ENCODE measurements at places on chromosomes 2 and 18.

- no peak for DNase-seq
Observed at GRCh38 chr2:64359171-64359891, 94.6 kb upstream of the LGALSL start.

GRCh38 chr2:197600306-197600705, 75.1 kb downstream of the RFTN2 start:
- DNase-seq, result no peak

DNA sequence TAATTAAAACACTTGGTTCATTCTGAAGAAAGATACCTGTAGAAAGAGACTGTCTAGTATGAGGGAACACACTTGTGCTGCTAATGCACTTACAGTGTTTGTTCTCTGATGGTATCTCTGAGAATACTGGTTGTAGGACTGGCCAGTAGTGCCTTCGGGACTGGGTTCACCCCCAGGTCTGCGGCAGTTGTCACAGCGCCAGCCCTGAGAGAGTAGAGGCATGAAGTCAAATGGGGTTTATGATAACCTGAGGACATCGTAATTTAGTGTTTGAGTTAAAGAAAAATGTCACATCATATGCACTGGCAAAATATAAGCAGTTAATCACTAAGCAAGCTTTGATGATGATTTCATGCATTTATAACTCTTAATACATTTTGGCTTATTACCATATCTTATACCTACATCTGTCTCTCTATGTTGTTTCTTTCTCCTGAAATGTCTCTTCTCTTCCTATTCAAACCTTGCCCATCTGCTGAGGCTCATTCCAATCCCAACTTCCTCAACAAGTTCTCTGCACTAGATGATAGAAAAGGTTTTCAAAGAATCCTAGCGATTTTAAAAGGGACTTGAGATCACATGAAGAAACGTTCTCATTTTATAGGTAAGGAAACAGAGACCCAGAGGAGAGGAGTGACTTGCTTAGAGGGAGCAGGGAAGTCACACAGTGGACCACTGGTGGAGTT, 50.2 kb downstream of the ATIC start:
- DNase-seq, result no peak

DNA sequence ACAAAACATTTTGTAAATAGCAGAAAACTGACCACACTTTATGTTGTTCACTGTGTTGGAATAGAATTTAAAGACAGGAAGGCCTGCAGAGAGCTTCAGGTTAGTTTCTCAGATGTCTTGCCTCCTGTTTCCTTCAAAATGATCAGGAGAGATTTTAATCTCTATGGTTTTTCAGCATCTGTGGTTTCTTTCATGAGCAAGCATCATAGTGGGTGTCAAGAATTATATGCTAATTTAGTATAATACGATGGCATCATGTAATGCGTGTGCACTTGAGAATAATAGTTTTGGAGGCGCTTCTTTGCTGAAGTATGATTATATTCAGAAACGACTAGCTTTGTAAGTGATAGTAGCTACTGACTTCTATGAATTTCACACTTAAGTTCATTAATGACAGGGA, 149.9 kb downstream of the PLCL1 start:
- no peak for DNase-seq

DNA sequence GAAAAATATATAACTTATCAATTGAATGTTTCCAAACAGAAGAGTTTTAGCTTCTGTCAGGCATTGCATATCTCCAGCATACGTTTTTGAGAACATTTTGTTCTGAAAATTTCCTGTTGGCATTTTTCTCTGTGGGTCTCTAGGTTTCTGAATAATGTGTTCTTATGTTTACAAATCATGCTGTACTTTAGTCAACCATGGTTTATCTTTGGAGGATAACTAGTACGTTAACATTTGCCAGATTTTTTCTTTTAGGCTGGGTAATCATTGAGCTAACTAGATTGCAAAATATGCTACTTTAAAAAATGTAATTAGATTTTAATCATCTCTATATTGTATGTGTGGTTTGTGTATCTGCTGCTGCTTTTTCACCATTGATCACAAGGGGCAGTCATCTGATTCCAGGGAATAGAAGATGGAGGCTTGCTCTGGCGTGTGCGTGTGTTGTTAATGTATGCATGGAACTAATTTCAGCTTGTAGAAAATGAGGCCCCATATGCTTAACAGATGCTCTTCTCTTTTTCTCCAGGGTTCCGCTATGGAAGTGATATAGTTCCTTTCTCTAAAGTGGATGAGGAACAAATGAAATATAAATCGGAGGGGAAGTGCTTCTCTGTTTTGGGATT, 21.3 kb downstream of the XRCC5 start:
- no peak for DNase-seq

DNA sequence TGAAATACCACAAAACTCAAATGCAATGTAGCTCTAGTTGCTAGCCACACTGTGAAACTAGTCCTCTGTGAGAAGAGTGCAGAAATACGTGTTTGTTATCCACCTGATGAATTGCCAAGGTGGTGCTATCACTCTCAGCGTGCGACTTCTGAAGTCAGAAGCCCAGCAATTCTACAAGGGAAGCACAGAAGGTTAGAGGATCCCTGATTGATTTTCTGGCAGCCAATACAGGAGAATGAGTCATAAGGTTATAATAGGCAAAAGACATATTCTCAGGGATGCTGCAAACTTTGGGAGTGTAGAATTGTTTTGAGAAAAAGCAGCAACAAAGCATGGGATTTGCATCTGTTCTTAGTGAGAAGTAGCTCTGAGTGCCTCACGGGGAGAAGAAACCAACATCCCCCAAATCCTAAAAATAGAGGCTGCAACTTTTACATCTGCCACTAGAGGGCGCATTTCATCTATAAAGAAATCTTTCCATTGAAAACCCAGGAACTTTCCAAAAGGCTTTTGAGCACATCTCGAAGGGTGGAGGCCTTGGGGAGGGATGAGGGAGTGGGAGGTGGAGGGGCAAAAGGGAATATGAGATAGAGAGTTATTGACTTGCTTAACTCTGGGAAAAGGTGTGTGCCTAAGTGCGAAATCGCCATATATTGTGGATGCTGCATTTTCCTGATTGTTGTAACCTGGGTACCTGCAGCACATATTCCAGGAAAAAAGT, 78.0 kb downstream of the TMEM182 start:
- DNase-seq, result peak; percentile 13

DNA sequence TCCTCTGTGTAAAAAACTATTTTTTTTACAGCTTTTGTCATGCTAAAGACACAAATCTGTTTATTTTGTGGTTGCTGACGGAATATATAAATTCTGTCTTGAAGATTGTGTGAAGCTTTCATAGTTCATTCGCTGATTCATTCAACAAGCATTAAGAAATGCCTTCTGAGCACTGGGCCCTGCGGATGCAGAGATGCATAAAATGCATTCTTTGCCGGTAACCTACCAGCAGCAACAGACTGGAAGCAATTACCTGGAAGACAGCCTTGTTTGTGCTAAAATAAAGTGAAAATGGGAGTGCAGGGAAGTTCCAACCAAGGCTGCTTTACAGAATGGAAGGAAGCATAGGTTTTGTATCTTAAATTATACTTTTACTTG, 119.7 kb downstream of the PMAIP1 start:
- no peak for DNase-seq

GRCh38 chr2:143026411-143027054, 102.7 kb upstream of the ARHGAP15 start:
- no peak for DNase-seq

DNA sequence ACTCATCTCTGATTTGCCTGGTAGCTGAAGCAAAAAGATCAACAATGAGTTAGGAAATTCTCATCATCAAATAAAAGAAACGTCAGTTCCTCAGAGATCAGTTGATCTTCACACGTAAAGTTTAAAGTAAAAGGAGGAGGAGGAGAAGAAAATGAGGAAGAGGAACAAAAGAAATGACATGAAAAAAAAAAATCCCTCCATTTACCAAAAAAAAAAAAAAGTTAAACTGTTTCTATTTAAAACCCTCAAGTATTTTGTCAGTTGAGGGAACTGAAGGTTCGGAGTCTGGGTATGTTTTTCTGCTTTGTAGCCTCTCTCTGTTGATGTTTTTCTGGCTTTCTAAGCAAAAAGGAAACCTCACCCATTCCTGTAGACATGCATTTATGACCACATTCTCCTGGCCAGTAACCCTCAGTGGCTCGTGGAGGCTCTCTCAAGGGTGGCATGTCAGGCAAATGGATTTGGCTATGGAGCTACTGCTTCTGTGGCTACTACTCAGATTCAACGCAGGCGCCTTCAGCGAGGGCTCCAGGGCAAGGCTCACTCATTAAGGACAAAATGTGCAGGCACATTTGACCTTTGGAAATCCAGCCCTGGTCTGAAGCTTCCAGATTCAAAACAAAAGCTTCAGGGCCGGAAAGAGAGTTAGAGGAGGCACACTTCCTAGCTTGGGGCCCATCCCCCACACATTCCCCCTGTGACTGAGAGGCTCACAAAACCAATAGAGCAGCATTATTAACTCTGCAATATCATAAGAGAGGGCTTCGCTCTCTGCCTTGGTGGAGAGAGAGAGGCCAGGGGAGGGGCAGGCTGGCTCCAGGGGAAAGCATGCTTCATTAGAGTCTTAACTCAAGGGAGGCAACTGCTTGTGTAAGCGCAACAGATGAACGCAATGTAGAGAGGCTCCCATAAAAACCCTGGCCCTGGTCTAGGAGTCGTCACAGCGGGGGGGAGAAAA, 22.3 kb downstream of the KLF7 start:
- no peak for DNase-seq

DNA sequence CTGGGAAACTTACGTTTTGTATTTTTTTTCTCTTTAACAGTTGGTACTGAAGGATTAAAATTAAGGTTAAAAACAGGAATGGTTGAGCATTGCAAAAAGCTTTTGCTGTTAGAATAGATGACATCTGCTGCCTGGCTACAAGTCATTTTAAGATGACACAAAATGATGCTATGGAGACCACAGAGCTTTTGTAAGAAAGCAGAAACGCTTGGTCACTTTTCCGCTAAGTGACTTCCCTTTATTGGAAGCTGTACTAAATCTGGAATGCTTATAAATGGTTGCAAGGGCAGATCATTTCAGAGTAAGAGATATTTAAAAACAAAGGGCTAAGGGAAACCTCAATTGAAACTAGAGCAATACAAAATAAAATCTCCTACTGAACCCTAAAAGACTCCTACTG, 544.0 kb downstream of the STK39 start:
- no peak for DNase-seq

DNA sequence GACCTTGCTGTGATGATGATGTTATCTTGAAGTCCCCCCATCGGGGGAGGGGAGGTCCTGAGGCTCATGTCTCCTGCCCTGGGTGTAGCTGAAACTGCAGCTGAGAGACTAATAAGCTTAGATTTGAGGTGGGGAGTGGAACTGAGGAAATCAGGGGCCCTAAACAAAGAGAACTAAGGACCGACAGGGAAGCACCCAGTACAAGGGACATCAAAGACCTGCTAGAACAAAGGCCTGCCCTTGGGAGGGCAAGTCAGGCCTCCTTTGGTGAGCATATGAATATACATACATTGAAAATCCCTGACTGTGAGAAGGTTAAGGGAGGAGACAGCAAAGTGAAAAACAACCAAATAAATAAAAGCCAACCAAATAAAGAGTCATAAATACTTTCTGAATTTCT, 1132.5 kb upstream of the CELF4 start:
- no peak for DNase-seq

DNA sequence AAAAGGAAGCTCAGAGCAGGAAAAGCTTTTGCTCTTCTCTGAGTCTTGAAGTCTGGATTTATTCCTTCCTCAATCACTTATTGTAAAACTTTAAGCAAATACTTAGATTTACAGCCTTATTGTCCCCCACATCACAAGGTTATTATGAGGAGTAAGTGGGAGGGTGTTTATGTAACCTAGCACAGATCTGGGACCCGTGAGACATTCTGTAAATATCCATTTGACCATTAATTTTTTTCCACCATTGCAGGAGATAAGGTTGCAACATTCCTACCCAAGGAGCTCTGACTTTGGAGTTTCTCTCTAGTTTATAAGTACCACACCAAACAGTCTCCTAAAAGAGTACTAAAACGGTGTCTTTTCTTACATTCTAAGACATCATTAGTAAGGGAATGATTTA, 52.1 kb upstream of the CTIF start:
- DNase-seq, result no peak

GRCh38 chr2:80420530-80421208, 116.1 kb upstream of the LRRTM1 start:
- no peak for DNase-seq

GRCh38 chr2:32627441-32627813, 423 bp upstream of the TTC27 start:
- no peak for DNase-seq

DNA sequence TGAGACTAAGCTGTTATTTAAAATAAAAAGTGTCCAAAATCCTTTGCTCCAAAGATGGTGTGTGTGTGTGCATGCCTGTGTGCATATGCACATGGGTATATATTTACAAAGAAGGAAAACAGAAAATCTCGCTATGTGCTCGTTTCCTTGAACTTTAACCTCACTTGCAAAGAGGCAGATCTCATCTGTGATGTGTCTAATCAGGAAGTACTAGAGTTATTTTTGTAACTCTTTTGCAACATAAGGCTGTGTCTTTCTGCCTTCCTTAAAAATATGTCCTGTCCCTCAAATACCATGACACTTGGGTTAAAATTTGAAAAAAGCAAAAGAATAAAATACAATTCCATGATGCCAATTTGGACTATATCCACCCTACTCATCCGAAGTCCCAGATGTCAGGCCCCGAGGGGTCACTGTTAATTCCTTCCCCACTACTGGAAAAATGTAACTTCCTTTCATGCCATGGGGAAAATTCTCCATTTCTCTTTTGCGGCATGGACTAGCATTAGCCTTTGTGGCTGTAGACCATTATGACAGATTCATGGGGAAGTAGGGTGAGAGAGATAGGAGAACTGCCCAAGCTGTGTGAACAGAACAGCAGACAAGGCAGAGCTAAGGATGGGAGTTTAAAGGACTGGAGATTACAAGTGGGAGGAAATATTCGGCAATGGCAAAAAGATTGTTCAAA, 191.3 kb downstream of the MYO1B start:
- DNase-seq, result no peak

DNA sequence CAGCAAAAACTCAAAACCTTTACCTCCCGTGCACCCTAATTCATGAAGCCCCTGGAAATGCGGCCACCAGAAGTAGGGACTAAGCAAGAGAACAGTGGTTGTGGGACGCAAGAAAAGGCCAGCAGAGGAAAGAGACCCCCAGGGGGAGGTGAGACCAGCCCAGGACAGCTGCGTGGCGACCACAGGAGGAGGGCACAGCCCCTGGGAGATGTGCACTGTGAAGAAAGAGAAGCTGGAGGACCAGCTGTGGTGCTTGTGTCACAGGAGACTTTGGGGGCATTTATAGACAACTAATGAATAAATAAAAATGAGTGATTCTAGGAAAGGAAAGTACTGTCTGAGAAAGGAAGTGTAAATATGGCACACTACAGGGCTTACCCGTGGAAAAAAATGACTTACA, 263.8 kb downstream of the EIPR1 start:
- DNase-seq, result no peak

DNA sequence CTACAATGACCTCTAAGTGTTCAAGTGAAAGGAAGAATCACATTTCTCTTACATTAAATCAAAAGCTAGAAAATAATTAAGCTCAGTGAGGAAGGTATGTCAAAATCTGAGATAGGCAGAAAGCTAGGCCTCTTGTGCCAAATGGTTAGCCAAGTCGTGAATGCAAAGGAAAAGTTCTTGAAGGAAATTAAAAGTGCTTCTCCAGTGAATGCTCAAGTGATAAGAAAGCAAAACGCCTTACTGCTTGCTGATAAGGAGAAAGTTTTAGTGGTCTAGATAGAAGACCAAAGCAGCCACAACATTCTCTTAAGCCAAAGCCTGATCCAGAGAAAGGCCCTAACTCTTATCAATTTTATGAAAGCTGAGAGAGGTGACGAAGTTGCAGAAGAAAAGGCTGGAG, 932.3 kb upstream of the ACVR2A start:
- no peak for DNase-seq

- DNase-seq, result no peak
Observed at GRCh38 chr2:165113414-165113813, 90.4 kb downstream of the SCN3A start.
